ENCODE measurements at places on chromosomes 5 and 9. TPM values are rescaled to one million over a fixed set of nuclear protein-coding genes. Genes with fewer than 3 reads are reported as not detected.

DNA sequence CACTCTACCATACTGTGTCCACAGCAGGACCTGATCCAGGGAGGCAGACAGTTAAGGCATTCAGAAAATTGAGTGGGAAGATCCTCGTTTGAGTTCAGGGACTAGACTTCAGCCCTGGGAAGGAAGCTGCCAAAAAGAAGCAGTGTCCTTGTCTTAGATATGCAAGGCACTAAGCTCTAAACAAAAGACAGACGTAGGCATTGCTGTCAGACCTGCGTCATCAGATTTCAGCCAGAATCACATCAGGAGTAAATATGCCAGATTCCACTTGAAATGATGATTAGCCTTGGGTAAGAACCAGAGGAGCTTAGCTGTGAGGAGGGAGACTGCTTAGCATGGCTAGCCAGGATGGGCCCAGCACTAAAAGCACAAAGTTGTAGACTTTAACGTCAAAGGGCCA is 56.7 kb downstream of the MAMDC2 start:
- no peak for DNase-seq
- H3K36me3 ChIP-seq = no peaks in the 10 kb centered on the region
- no peaks in the 10 kb centered on the region for H3K27me3 ChIP-seq
- no peaks in the 10 kb centered on the region for H3K4me1 ChIP-seq
- no peak overlapping the region for H3K27ac ChIP-seq

- DNase-seq = no peak
- no peaks in the 10 kb centered on the region for H3K4me1 ChIP-seq
- H3K36me3 ChIP-seq = no peaks in the 10 kb centered on the region
- H3K27ac ChIP-seq = no peak overlapping the region
- no peak overlapping the region for H3K4me3 ChIP-seq
Observed at GRCh38 chr9:106107716-106108115, 413.4 kb downstream of the TMEM38B start.

DNA sequence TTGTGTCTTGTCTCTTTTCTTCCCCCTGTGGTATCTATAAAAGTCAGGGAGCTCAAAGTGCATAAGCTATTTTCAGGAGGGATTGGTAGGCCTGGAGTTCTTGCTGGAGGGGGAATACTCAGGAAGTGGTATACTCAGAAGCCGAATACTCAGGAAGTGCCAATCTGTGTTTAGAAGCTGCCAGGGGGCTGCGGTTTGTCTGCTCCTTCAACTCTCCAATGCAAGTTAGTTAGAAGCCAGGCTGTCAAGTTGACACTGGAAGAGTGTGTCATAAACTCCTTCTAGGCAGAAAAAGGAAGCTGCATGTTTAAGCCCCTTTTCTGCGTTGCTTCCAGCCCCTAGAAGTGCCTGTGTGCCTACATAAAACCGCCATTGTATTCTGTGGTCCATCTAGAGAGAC is 366.5 kb downstream of the TAF11L14 start:
- H3K4me1 ChIP-seq = no peaks in the 10 kb centered on the region
- H3K27ac ChIP-seq = no peak overlapping the region
- no peak overlapping the region for H3K4me3 ChIP-seq
- H3K27me3 ChIP-seq = no peaks in the 10 kb centered on the region
- no peak for DNase-seq
- no peaks in the 10 kb centered on the region for H3K36me3 ChIP-seq

DNA sequence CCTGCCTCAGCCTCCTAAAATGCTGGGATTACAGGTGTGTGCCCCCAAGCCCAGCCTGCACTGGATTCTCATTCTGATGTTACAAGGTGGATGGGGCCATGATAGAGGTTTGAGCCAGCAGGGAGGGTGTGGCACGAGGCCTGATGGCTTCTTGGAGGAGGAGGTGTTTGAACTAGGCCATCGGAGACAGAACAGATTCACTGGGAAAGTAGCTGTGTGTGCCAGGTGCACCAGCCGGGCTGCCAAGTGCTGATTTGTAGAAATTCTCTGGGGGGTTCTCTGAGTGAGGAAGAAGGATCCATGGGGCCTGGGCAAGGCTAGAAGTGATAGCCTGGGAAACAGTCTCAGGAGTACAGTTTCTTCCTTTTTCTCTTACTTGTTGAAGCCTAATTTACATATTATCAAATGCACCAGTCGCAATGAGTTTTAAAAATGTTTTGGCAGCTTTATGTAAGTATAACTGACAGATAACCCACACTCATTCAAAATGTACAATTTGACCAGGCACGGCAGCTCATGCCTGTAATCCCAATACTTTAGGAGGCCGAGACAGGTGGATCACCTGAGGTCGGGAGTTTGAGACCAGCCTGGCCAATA is 31.1 kb upstream of the STXBP1 start:
- no peak for DNase-seq
- no peaks in the 10 kb centered on the region for H3K36me3 ChIP-seq
- no peaks in the 10 kb centered on the region for H3K27me3 ChIP-seq
- peaks cover 4% of the 10 kb centered on the region for H3K4me1 ChIP-seq

GRCh38 chr5:168218746-168219145 is 72.7 kb upstream of the WWC1 start:
- H3K4me1 ChIP-seq = no peaks in the 10 kb centered on the region
- H3K36me3 ChIP-seq = no peaks in the 10 kb centered on the region
- no peak for DNase-seq

- no peak overlapping the region for H3K4me3 ChIP-seq
- peaks cover 28% of the 10 kb centered on the region for H3K36me3 ChIP-seq
- no peak overlapping the region for H3K27ac ChIP-seq
- H3K27me3 ChIP-seq = no peaks in the 10 kb centered on the region
- DNase-seq = no peak
Observed at GRCh38 chr9:120979797-120980196, 53.2 kb upstream of the TRAF1 start.

- no peak within 1 kb of the TSS for H3K27ac ChIP-seq
- H3K27me3 ChIP-seq = peaks cover 18% of the 10 kb centered on the region
- H3K4me3 ChIP-seq = peak within 1 kb of the TSS; percentile 94
- H3K36me3 ChIP-seq = no peaks in the 10 kb centered on the region
- peak; percentile 99 for DNase-seq
Observed at GRCh38 chr5:102296178-102296817, at the start of gene SLCO4C1. TSS of gene SLCO4C1 (minus strand) at chr5:102296284. CDS start at chr5:102296262, 22 bp downstream.

GRCh38 chr9:7799944-7800285 is 337 bp upstream of the DMAC1 start:
- peaks cover 26% of the 10 kb centered on the region for H3K36me3 ChIP-seq
- H3K27me3 ChIP-seq = no peaks in the 10 kb centered on the region
- no peak for DNase-seq
- no peaks in the 10 kb centered on the region for H3K4me1 ChIP-seq
- no peak overlapping the region for H3K27ac ChIP-seq
- no peak overlapping the region for H3K4me3 ChIP-seq

DNA sequence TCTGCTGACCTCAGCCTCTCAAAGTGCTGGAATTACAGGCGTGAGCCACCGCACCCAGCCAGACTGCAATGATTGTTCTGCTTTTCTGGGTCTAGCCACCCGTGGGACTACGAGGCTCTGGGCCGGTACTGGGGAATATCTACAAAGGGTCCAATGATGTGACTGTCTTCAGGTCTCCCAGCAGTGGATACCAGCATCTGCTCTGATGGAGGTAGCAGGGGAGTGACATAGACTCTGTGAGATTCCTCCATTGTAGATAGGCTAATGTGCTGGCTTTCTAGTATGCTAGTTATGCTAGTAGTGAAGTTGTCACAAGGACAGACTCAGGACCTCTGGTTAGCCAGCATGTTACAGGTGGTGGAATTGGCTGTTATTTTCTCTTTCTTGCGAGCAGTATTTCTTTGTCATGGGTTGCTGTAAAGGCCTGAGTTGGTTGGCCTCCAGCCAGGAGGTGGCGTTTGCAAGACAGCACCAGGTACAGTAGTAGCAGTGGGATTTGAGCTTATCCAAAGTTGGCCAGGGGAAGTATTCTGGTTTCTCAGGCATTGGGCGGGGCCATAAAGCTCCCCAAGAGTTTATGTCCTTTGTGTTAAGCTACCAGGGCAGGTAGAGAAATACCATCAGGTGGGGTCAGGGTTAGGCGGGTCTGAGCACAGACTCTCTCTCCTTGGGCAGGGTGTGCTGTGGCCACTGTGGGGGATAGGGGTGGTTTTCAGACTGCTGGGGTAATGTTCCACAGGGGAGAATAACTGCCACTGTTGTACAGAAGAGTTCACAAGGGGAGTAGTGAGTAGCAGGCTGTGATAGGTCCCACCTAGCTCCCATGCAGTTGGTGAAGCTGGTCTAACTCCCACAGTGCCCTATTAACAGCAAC is 105.2 kb downstream of the SGCD start:
- no peaks in the 10 kb centered on the region for H3K27me3 ChIP-seq
- H3K4me3 ChIP-seq = no peak overlapping the region
- peak; percentile 68 for DNase-seq
- no peak overlapping the region for H3K27ac ChIP-seq

DNA sequence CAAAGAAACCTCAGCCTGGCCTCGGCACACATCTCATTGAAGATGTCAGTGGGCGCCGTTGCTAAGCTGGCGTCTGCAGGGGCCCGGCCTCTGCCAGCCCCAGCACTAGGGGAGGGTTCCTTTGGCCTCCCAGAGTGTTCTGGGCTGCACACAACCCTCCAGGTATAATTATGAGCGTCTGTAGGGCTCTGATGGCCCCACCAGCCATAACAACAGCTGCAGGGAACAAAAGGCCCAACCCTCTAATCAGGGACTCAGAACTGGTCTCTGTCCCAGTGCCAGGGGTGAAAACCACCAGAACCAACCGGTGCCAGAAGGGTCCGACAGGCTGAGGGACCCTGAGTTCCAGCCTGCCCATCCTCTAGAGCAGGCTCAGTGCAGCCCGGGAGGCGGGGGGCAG is 39.5 kb upstream of the SLC12A7 start:
- H3K36me3 ChIP-seq = no peaks in the 10 kb centered on the region
- peaks cover 25% of the 10 kb centered on the region for H3K27me3 ChIP-seq
- no peak overlapping the region for H3K4me3 ChIP-seq

FBP2 gene
- total RNA-seq = not detected

PCDHB10 gene
- 3.9 TPM for total RNA-seq

DMGDH gene
- total RNA-seq = 0.73 TPM

PCDHGA4 gene
- 5.0 TPM for total RNA-seq

GDA gene
- total RNA-seq = 5.0 TPM

ALDH1A1 gene
- 2.9 TPM for total RNA-seq
